ENCODE measurements at places on chromosomes 5 and 9.

DNA sequence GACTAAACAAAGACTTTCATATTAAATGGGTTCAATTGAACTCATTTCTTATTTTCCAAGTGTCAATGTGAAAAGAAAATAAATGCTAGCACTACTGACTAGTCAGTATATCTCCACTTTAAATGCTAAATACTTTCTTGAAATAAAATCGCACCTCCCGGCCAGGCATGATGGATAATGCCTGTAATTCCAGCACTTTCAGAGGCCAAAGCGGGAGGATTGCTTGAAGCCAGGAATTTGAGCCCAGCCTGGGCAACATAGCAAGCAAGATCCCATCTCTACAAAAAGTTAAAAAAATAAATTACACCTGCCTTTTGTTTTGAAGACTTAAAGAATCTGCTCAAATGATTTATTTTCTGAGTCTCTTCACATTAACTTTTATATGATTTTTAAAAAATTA, 34.7 kb downstream of the WDR36 start:
- H3K36me3 ChIP-seq = peaks cover 62% of the 10 kb centered on the region
- no peak overlapping the region for H3K4me3 ChIP-seq
- H3K27me3 ChIP-seq = no peaks in the 10 kb centered on the region
- no peak overlapping the region for H3K27ac ChIP-seq

- no peaks in the 10 kb centered on the region for H3K36me3 ChIP-seq
- no peak overlapping the region for H3K27ac ChIP-seq
- DNase-seq = no peak
- H3K27me3 ChIP-seq = no peaks in the 10 kb centered on the region
These were observed 1.7 kb downstream of the SMIM33 start for GRCh38 chr5:139472386-139473030.

- H3K27ac ChIP-seq = no peak overlapping the region
- DNase-seq = no peak
- no peaks in the 10 kb centered on the region for H3K27me3 ChIP-seq
These were observed 455.8 kb upstream of the PTGER4 start for GRCh38 chr5:40223884-40224402.

DNA sequence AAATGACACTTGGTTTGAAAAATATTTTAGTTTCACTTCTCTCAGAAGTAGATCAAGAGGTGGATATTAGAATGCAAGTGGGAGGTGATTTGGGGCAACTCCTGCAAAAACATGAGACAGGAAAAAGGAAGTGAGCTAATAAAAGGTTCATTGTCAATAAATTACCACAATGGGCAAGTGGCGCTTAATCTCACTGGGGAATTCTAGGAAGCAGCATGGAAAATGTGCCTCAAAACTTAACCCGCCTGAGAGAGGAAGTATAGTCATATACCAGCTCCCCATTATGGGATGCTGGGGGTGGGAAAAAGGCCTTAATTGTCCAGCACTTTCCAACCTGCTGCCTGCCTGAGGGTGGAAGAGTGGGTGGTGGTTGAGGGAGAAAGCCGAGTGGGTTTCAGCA, 204.1 kb downstream of the ELAVL2 start:
- no peak overlapping the region for H3K27ac ChIP-seq
- no peak for DNase-seq
- H3K36me3 ChIP-seq = no peaks in the 10 kb centered on the region
- H3K27me3 ChIP-seq = no peaks in the 10 kb centered on the region

DNA sequence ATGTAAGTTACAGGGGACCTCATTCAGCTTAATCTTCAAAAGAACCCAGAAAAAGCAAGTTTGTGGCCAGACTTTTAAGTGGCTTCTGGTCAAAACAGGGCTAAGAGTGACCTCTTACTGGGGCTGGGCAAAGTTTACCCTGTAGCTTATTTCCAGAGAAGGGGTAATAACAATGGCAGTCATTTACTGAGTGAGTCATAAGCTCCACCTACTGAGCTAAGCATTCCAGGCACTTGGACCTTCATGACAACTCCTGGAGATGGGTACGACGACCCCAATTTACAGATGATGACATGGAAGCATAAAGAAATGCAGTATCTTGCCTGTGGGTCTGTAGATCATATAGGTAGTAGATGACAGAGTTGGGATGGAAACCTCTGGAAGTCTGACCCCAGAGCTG, 4.7 kb upstream of the GPR151 start:
- no peaks in the 10 kb centered on the region for H3K36me3 ChIP-seq
- H3K27me3 ChIP-seq = no peaks in the 10 kb centered on the region
- no peak for DNase-seq
- no peak overlapping the region for H3K4me3 ChIP-seq
- H3K4me1 ChIP-seq = peaks cover 17% of the 10 kb centered on the region

DNA sequence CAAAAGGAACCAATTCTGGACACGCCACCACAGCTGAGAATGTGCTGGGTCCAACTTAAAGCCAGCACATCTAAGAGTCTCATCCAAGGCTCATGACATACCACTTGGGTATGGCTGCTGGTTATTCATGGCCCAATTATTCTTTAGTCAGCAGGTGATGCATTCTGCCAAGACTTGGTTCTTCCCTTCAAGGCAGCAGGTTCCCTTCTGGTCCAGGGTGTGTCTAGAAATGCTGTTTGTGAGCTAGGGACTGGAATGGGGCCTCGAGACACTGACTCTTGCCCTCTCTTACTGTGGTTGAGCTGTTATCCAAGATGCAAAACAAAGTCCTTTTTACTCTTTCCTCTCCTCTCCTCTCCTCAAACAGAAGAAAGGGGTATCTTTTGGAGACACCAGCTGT, 522.6 kb downstream of the HINT1 start:
- H3K27me3 ChIP-seq = no peaks in the 10 kb centered on the region
- H3K27ac ChIP-seq = no peak overlapping the region
- no peak for DNase-seq

DNA sequence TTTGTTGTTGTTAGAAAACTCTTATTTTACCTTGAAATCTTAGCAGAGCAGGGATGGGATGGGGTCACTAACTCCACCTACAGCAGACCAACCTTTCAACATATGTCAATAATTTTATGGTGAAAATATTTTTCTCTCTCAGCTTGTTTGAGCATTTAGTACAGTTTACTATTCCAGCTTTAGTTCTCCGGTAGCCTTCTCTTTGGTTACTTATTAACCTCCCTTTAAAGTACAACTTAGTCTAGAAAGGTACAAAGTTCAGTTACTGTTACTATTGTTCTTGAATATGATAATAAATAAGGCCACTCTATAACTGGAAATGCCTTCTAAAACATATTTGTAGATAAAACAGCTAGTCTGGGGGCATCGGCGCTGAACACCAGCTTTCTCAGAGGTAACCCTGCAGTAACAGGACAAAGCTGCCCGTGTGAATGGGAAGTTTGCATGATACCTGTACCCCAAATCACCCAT, 233.3 kb downstream of the PCSK1 start:
- H3K27ac ChIP-seq = no peak overlapping the region
- H3K36me3 ChIP-seq = no peaks in the 10 kb centered on the region
- H3K4me3 ChIP-seq = no peak overlapping the region

- no peaks in the 10 kb centered on the region for H3K4me1 ChIP-seq
- no peaks in the 10 kb centered on the region for H3K27me3 ChIP-seq
- H3K36me3 ChIP-seq = no peaks in the 10 kb centered on the region
- no peak overlapping the region for H3K27ac ChIP-seq
- no peak for DNase-seq
- no peak overlapping the region for H3K4me3 ChIP-seq
These were observed 129.6 kb upstream of the PRLR start for GRCh38 chr5:35359859-35360258.

GRCh38 chr5:132760601-132761317, 13.5 kb downstream of the CCNI2 start:
- H3K27ac ChIP-seq = no peak overlapping the region
- H3K36me3 ChIP-seq = no peaks in the 10 kb centered on the region
- H3K27me3 ChIP-seq = no peaks in the 10 kb centered on the region
- no peak for DNase-seq
- H3K4me3 ChIP-seq = no peak overlapping the region
- H3K4me1 ChIP-seq = no peaks in the 10 kb centered on the region

GRCh38 chr5:39428640-39429039, 3.9 kb upstream of the DAB2 start:
- no peak for DNase-seq
- no peak overlapping the region for H3K27ac ChIP-seq
- H3K36me3 ChIP-seq = no peaks in the 10 kb centered on the region
- H3K4me1 ChIP-seq = no peaks in the 10 kb centered on the region
- H3K27me3 ChIP-seq = no peaks in the 10 kb centered on the region

DNA sequence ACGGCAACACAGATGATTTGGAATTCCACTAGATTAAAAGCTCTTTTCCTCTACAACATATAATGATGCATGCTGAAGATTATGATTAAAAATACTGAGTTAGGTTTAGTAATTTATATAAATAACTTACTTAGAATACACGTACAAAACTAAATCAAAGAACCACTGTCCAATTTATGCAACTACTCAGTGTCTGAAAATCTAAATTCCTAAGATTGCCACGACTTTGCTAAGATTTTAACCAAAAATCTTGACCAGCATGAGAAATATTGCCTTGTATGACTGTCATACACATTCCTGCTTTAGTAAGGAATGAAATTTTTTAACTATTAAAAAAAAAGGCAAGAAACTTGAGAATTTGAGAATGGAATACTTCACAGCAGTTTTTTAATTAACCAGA, 292.4 kb downstream of the ZNF608 start:
- 0 out of 2 replicates have a peak overlapping the region, but pooled peaks have one; percentile 6 for H3K27ac ChIP-seq
- peaks cover 20% of the 10 kb centered on the region for H3K4me1 ChIP-seq
- H3K27me3 ChIP-seq = no peaks in the 10 kb centered on the region

- no peaks in the 10 kb centered on the region for H3K27me3 ChIP-seq
- H3K27ac ChIP-seq = no peak overlapping the region
- H3K36me3 ChIP-seq = no peaks in the 10 kb centered on the region
- no peaks in the 10 kb centered on the region for H3K4me1 ChIP-seq
These were observed 123.6 kb downstream of the ADCY2 start for GRCh38 chr5:7519564-7519963.

DNA sequence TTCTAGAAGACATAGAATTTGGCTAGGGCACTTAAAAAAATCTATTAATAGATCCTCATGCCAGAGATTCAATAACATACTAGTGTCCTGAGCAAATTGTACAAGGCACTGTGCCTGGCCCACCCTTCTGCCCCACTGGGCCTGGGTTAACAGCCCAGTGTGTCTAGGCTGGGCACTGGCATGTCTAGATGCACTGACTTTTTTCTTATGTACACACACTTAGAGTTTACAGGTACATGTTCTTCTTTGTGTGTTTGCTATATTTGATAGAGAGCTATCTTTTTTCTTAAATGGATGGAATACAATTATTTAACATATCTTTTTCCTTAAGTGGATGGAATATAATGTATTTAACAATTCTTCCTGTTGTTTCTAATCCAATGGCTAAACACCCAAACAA, 241.5 kb downstream of the AUH start:
- no peak overlapping the region for H3K27ac ChIP-seq
- no peak for DNase-seq
- H3K36me3 ChIP-seq = no peaks in the 10 kb centered on the region
- H3K27me3 ChIP-seq = no peaks in the 10 kb centered on the region
- H3K4me1 ChIP-seq = no peaks in the 10 kb centered on the region

GRCh38 chr9:130122456-130122855, 49.7 kb upstream of the NCS1 start:
- DNase-seq = no peak
- H3K27me3 ChIP-seq = no peaks in the 10 kb centered on the region
- no peaks in the 10 kb centered on the region for H3K36me3 ChIP-seq
- peak overlapping the region; percentile 73 for H3K27ac ChIP-seq

DNA sequence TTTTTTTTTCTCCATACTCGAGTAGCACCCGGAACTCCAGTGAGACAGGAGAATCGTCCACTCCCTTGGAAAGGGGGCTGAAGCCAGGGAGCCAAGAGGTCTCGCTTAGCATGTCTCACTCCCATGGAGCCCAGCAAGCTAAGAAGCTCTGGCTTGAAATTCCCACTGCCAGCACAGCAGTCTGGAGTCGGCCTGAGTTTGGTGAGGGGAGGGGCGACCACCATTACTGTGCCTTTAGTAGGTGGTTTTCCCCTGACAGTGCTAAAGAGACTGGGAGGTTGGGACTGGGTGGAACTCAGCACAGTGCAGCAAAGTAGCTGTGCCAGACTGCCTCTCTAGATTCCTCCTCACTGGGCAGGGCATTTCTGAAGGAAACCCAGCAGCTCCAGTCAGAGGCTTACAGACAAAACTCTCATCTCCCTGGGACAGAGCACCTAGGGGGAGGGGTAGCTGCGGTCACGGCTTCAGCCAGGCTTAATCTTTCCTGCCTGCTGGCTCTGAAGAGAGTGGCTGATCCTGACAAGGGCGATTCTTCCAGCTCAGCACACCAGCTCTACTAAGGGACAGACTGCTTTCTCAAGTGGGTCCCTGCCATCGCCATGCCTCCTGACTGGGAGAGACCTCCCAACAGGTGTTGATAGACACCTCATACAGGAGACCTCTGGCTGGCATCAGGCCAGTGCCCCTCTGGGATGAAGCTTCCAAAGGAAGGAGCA, 414.5 kb upstream of the ZNF608 start:
- no peaks in the 10 kb centered on the region for H3K27me3 ChIP-seq
- no peak overlapping the region for H3K27ac ChIP-seq
- DNase-seq = no peak
- H3K36me3 ChIP-seq = no peaks in the 10 kb centered on the region

- H3K27ac ChIP-seq = no peak overlapping the region
- no peak for DNase-seq
- H3K4me1 ChIP-seq = no peaks in the 10 kb centered on the region
- H3K4me3 ChIP-seq = no peak overlapping the region
- H3K27me3 ChIP-seq = no peaks in the 10 kb centered on the region
These were observed 65.3 kb downstream of the MARCHF3 start for GRCh38 chr5:126965061-126965475.

GRCh38 chr9:131410044-131410491, 16.2 kb downstream of the PRRC2B start:
- peaks cover 50% of the 10 kb centered on the region for H3K36me3 ChIP-seq
- no peaks in the 10 kb centered on the region for H3K4me1 ChIP-seq
- no peak overlapping the region for H3K4me3 ChIP-seq
- H3K27ac ChIP-seq = no peak overlapping the region
- DNase-seq = no peak
- no peaks in the 10 kb centered on the region for H3K27me3 ChIP-seq

DNA sequence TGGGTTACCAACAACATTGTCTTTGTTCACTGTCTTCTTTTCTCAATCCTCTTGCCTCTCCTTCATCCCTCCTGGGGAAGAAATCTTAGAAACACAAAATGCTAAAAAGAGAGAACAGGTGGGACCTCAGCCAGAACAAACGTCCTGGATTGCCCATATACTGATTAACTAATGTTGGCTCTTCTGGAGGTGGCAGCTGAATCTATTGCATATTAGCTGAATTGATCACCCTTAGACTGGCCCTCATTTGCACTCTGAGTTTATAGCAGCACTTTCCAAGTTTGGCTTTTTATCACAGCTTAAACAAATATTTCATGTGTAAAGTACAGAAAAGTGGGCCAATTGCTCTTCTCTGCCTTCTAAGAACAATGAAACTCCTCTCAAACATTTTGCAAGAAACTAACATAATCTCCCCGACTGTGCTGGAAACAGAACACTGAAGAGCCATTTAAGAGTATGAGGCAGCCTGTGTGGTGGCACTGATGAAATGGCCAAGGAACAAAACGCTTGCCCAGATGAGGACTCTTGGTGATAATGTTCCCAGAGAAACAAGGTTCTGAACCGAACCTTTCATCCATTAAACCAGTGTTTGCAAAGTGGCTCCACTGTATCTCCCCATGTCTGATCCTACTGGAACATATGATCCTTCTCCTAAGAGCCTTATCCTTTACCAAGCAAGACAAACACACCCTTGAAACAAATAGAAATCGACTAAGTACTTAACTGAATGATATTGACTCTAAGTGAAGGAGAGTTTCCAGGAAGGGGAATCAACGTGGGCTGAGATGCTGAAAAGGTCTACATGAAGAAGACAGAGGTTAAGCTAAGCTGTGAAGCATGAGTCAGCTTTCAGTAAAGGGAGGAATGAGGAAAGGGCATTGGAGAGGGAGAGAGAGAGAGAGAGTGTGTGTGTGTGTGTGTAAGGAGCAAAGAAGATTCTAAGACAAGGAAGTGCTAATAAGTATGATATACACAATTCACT, 83.2 kb upstream of the LIFR start:
- DNase-seq = no peak
- no peaks in the 10 kb centered on the region for H3K4me1 ChIP-seq
- no peaks in the 10 kb centered on the region for H3K36me3 ChIP-seq

Data from Karpas-422 (cell line).